ENCODE measurements at places on chromosomes 5 and 9.

GRCh38 chr9:82781921-82782392, 281.0 kb downstream of the RASEF start:
- DNase-seq = no peak

GRCh38 chr5:171432583-171433351, 13.3 kb downstream of the FGF18 start:
- no peak for DNase-seq

GRCh38 chr5:71905834-71906711, 187.0 kb downstream of the CARTPT start:
- no peak for DNase-seq

- no peak for DNase-seq
Measured at GRCh38 chr5:141800617-141801016, 77.6 kb downstream of the PCDH1 start.

GRCh38 chr5:176590035-176590717, 19.8 kb downstream of the GPRIN1 start:
- no peak for DNase-seq

DNA sequence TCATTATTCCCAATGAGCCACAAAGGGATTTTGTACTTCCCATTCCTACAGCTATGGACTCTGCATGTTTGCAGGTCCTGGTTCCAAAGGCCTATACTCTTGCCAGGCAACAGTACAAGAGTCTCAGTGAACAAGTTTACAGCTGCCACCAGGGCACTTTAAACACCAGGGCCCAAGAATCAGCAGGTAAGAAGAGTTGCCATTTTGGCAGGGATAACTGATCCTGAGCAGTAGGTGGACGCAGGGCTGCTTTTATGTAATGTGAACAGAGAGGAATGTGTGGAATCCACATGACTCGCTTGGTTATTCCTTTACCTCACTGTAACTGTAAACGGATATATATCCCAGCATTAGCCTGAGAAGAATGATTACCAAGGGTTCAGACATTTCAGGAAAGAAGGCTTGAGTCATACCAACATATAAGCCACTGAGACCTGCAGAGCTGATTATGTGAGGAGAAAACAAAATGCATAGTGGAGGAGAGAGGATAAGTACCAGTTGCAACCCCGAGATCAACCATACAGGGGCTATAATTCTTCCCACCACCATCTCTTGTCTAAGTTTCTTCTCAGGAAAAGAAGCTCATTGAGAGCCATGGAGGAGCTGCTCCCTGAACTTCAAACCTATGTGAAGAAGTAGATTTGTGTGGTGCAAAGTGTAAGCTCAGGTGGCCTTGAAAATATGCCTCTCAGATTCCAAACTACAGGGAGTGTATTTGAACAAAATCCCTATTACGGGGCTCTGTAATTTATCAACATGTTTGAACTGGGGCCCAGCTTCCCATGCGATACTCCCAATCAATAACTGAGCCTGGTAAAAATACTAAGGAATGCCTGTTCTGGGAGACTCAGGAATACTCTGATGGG, 24.6 kb downstream of the RAPGEF6 start:
- no peak for DNase-seq

DNA sequence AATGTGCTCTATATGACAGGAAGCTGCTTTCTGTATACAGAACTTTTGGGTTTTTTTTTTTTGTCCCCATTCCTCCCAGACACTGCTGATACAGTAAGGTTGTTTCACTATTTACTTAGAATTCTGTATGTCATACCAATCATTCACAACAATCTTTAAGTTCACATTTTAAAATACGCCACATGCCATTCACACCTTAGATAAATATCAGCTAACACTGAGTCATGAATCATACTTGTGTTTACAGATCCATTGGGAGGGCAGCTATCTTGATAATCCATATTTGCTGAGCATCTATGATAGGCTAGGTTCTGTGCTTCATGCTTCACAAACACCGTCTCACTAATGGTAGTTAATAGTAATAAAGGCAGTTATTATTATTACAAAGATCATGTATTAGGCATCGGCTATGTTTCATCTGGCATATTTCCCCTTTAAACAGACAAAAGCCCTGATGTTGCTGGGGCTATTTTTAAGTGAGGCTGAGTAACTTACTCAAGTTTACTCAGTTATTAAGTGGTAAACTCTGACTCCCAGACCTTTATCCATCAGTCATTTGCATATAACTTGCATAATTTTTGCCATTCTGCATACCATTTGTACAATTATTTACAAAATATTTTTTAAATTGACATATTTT, 152.2 kb upstream of the HMHB1 start:
- no peak for DNase-seq

GRCh38 chr5:53411388-53411787, 69.0 kb upstream of the FST start:
- DNase-seq = no peak

DNA sequence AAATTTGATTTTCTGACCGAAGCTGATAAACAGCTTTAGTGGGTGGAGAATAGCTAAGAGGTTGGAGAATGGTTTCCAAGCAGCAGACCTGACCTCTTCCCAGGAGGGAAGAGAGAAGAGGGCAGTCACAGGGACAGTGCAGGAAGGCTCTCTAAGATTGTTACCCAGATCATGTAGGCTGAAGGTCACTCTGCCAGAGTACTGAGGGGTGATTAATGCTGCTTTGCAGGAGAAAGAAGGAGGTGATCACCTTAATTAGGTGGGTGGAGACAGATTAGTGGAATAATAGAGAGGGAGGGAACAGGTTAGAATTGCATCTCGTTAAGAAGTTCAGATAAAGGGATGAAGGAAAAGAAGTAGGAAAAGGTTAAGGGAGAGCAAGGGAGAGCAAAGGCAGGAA, 440.5 kb downstream of the BRINP1 start:
- DNase-seq = no peak

DNA sequence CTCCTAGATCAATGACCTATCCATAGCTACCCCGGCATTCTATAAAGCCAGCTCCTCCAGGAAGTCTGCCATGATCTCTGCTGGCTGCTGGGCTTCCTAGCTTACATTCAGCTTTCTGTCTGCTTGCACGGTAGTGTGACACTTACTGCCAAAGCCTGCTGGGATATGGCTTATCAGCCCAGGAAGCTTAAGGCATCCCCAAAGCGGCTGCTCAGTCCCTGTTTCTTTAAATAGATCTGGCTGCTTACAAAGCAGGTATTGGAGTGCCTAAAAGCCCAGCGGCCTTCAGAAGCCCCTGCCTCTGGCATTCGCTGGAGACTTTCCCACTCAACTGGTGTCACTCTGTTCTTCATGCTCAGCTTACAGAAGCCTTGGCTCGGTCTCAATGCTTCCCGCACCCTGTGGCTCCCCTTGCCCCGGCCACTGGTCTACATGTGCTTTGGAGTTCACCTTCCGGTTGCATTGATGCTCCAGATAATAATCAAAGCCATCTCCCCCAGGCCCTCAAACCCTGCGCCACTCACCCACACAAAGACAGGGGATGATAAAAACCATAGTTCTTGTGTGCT, 31.3 kb upstream of the STRBP start:
- no peak for DNase-seq

GRCh38 chr9:124258607-124259157, 933 bp downstream of the NEK6 start:
- no peak for DNase-seq

DNA sequence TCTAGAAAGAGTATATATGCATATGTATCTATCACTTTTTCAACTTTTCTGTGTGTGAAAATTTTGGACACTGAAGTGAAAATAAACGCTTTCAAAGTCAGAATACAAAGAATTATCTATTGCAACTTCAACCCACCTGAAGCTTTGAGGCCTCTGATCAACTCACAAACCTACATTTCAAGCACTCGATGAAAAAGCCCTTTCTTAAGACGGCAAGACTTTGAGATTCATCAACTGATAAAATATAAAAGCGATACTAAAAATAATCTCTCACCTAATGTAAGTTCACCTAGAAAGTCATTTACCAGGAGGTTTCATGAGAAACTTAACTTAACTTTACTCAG, 1.2 kb downstream of the GOLPH3 start:
- DNase-seq = no peak

DNA sequence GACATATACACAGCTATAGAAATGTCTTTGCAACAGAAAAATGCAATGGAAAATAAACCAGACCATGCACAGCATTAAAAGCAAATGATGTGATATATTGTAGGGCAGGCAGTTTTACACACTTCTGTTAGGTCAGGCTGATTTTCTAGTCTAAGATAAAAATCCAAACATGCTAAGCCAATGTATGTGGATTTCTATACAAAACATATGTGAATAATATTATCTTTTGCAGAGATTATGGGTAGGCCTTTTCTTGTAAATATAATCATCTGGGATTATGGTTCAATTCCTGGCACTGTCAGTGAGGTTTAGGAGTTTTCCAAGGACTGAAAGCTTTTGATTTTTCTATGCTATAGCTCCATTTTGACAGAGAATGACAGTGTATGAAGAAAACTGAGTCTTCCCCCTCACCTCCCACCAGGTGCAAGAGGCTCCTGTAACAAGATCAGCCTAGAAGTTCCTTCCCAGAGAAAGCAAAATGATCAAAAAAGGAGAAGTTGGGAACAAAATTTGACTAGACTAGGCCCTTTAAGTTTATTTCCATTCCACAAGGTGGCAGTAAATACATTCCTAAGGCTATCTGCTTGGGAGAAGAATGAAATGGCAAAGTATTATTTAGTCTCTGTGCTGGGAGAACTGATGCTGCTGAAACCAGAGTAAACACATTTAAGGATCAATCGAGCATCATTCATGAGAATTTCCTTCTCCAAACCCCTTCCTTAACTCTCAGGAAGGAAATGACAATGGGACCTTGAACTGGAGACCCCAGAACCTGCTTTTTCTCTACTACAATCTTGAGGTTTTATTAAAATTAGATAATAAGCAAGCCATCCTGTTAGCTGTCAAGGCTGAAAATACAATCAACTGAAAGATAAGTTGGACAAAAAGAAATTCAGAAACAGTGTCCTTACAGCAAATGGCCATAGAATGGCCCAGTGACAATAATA, 133.0 kb upstream of the TUT7 start:
- DNase-seq = no peak

GRCh38 chr9:109037946-109038715, 24.8 kb upstream of the CTNNAL1 start:
- DNase-seq = no peak

DNA sequence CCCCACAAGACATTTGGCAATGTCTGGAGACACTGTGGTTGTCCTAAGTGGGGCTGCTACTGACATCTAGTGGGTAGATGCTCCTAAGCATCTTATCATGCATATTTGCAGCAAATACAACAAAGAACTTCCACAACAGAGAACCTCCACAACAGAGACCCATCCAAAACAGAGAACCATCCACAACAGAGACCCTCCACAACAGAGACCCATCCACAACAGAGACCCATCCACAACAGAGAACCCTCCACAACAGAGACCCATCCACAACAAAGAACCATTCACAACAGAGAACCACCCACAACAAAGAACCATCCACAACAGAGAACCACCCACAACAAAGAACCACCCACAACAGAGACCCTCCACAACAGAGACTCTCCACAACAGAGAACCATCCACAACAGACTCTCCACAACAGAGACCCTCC, 32.8 kb downstream of the ARPC5L start:
- DNase-seq = no peak

DNA sequence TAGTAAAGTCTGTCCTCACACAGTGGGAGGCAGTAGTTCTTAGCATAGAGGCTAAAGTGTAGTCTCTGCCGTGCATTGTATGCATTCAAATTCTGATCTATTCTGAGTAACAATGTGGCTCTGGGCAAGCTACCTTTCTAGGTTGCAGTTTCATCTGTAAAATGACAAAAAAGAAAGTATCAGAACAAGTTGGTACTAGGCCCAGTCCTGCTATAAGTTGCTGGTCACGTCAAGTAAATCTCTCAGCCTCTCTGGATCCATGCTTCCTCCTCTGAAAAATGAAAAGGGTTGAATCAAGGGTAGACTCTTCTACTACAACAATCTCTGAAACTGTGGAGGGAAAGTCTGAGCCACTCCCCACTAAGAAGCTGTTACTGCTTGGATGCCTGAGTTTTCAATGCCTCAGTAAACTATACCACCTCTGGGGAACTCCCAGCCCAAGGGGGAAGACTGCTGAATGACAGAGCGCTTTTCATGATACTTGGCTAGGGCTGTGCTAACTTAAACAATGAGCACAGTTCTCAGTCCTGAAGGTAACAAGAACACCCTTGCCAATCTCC, 34.5 kb upstream of the SPARC start:
- no peak for DNase-seq

- no peak for DNase-seq
Measured at GRCh38 chr5:179865491-179866240, 7.0 kb upstream of the MRNIP start.

- DNase-seq = no peak
Measured at GRCh38 chr9:4741365-4742089, 525 bp upstream of the AK3 start.

GRCh38 chr5:68953875-68954617, 139.8 kb upstream of the SLC30A5 start:
- no peak for DNase-seq

GRCh38 chr9:5900622-5901021, 9.9 kb downstream of the MLANA start:
- no peak for DNase-seq

- no peak for DNase-seq
Measured at GRCh38 chr9:16460696-16461095, 409.8 kb downstream of the BNC2 start.

DNA sequence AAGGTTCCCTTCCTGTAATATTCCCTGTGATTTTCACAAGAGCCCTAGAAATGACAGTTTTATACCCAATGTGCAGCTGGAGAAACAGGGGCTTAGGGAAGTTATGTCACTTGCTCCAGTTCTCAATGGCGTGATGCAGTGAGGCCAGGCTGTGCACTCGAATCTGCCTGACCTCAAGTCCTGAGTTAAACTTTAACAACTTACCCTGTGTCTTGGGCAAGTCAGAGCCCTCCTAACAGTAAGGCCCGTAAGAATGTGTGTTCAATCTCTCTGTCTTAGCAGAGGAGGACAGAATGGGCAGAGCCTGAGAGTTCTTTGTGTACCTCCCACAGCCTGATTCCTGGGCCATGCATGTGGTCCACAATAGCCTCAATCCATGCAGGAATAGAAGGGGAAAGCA, 181.1 kb downstream of the TRIM32 start:
- no peak for DNase-seq

DNA sequence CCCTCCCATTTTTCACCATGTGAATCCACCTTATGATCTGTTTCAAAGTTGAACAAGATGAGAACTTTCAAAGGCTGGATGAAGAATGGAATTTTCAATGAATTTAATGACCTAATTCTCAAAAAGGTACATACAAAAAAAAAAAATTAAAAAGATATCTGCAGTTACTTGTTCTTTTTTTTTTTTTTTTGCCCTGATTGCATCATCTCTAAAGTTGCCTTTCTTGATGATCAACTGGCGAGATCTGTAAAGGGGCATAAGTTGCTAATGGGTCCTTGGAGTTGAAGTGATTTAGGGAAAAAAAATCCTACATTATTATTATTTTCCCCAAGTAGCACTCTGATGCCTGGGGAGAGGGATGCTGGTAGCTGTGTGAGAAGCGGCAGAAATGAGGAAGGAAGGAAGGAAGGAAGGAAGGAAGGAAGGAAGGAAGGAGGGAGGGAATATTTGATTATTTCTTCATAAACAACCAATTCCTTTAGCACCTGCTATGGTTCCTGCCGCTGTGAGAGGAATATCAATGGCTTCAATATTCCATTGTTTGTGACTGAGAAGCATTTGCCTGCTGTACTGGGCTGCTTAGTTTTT, 48.8 kb upstream of the CD180 start:
- DNase-seq = no peak

- DNase-seq = no peak
Measured at GRCh38 chr9:121672213-121672612, 20.8 kb downstream of the DAB2IP start.
